Activated naive CD4-positive, alpha-beta T cell treated with anti-CD3 and anti-CD28 coated beads, Interleukin-2, amount 10 ng/mL, durations not matched to agents 7 days and 5 days (primary cell): ENCODE measurements at places on chromosomes 3 and 15.

DNA sequence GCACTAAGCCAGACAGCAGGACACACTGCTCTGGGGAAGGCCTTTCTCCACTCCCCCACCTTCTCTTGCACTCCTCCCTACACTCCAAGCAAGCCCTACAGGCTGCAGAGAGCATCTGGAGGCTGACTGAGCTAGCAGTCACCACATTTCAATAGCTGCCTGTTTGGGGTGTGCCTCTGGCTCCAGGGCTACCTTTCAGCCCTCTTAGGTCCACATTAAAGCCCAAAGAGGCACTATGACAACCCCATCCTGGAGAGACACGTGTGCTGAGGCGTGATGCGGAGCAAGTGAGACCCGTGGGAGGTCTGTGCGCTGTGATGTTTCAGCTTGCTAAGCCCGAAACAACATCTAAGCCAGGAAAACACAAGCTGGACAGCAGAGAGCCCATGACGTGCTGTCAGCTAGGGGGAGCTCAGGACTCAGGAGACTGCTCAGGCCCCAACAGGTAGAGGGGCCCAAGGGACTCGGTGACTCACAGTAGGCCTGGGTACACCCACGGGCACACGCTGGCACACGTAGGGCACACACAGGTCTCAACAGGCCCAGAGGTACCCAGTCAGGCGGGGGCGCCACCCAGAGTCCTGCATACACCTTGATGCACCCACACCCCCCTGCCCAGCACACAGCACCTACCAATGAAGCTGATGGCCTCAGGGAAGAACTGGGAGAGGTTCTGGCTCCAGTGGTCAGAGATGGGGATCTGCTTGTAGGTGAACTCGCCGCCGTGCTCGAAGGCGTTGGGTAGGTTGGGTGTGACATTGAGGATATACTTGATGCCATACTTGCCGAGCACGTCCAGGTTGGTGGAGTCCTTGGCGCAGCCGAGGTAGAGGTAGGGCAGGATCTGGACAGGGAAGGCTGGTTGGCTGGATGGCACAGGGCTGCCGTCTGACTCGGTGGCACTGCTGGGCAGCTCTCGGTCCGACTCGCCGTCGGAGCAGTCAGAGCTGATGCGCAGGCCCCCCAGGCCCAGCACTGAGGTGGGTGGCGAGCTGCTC, 2.8 kb downstream of the DUSP7 start:
- peak overlapping the region; percentile 92 for H3K27ac ChIP-seq
- H3K4me3 ChIP-seq, result peak overlapping the region; percentile 90
- H3K4me1 ChIP-seq, result peaks cover 64% of the 10 kb centered on the region
- peak; percentile 57 for DNase-seq
- H3K36me3 ChIP-seq, result peaks cover 51% of the 10 kb centered on the region
- H3K27me3 ChIP-seq, result peaks cover 1% of the 10 kb centered on the region

GRCh38 chr15:74328331-74329056, 39.0 kb downstream of the CYP11A1 start:
- no peak overlapping the region for H3K27ac ChIP-seq
- H3K4me3 ChIP-seq, result no peak overlapping the region
- H3K27me3 ChIP-seq, result peaks cover 29% of the 10 kb centered on the region
- DNase-seq, result no peak
- H3K36me3 ChIP-seq, result no peaks in the 10 kb centered on the region

- H3K27ac ChIP-seq, result no peak overlapping the region
- H3K27me3 ChIP-seq, result peaks cover 13% of the 10 kb centered on the region
- no peaks in the 10 kb centered on the region for H3K4me1 ChIP-seq
- no peak overlapping the region for H3K4me3 ChIP-seq
- no peaks in the 10 kb centered on the region for H3K36me3 ChIP-seq
Measured at GRCh38 chr3:98782824-98783500, 19.8 kb downstream of the ST3GAL6 start.

GRCh38 chr15:90814191-90814821, 54.1 kb upstream of the FURIN start:
- peak overlapping the region; percentile 12 for H3K4me3 ChIP-seq
- peak overlapping the region; percentile 94 for H3K27ac ChIP-seq
- no peaks in the 10 kb centered on the region for H3K27me3 ChIP-seq
- no peak for DNase-seq
- H3K36me3 ChIP-seq, result peaks cover 57% of the 10 kb centered on the region

DNA sequence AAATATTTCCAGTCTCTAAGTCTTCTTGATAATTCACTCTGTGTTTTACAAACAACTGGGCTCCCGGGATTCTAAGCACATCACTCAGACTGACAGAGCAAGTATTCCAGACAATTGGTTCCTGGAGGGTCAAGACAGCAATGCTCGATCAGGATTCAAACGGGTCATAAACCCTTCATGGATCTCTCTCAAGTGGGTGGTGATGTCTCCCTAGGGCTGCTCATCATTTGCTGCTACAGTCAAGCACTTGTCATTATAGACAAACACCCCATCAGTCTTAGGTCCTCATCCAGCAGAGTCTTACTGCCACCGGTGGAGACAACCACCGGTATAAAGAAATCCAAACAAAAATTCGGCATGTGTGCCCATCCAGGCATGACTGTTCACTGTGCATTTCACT, 921.1 kb downstream of the FHIT start:
- H3K4me3 ChIP-seq, result no peak overlapping the region
- no peaks in the 10 kb centered on the region for H3K27me3 ChIP-seq
- DNase-seq, result no peak
- H3K36me3 ChIP-seq, result no peaks in the 10 kb centered on the region
- no peak overlapping the region for H3K27ac ChIP-seq

DNA sequence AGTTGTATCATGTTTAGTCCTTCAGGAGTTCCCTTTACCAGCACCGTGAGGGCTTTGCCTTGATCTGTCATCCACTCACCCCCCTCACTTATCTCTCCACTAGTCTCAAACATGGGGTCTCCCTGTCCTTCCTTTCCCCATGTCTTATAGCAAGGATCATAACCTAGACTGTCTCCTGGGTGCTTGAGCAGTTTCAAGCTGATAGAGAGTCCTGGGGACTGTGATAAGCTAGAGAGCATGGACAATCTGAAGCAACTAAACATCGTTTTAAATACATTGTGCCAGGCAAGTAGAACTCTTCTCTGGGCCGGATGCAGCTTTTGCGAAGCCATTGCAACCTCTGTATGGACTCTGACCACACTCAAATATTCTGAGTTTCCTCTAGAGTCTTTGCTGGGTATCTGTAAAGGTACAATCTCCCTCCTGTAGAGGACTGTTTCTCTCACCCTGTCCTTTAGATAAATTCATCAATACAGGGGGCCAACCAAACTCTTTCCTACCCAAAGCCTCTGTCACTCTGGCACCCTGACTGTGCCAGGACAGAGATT, 684.6 kb upstream of the NR2F2 start:
- no peak overlapping the region for H3K27ac ChIP-seq
- no peaks in the 10 kb centered on the region for H3K4me1 ChIP-seq
- DNase-seq, result no peak
- no peaks in the 10 kb centered on the region for H3K27me3 ChIP-seq
- H3K4me3 ChIP-seq, result no peak overlapping the region
- H3K36me3 ChIP-seq, result no peaks in the 10 kb centered on the region

DNA sequence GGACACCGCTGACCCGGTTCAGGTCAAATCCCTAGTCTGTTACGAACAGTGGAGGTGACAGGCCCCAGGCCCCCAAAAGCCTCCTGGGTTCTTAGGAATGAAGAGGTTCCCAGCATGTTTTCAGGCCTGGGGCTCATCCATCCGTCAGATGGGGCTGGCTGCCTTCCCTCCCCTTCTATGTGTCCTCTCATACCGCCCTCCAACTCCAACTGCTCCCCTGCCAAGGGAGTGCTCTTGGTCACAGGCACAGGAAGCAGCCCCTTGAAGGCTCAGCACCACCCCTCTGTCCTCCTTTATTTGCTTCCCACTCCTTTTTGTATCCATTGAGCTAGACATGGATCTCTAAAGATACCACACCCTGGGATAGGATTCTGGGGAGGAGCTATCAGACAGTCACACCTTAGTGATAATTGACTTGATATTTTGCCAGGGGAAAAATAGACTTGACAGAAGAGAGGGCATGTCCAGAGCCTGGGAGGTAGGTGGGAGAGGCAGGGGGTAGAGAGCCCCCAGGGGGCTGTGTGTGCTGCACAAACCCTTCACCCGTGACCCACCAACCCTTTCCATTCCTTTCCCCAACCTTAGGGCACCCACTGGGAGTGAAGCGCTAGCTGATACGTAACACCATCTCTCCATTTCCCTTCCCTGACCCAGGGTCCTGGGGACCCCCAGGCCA, 10.7 kb upstream of the CSPG4 start:
- no peaks in the 10 kb centered on the region for H3K4me1 ChIP-seq
- no peak overlapping the region for H3K4me3 ChIP-seq
- no peak for DNase-seq

DNA sequence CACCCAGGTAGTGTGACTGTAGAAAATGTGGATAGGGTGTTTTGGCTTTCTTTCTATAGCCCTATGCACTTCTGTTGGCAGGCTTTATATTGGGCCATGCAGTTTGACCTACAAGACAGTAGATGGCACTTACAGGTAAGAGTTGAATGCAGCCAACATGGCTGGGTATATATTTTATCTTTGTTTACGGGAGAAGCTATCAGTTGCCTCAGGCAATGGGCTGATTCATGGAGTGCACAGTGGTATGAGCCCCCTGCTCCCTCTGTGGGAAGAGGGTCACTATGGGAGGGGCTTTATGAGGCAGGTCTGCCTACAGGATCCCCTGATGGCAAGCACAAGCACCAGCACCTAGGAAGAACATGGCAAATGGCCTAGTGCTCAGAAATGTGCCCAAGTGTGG, 301.2 kb upstream of the CDIN1 start:
- no peak overlapping the region for H3K4me3 ChIP-seq
- DNase-seq, result no peak
- H3K27me3 ChIP-seq, result no peaks in the 10 kb centered on the region
- no peaks in the 10 kb centered on the region for H3K36me3 ChIP-seq
- no peaks in the 10 kb centered on the region for H3K4me1 ChIP-seq
- H3K27ac ChIP-seq, result no peak overlapping the region

GRCh38 chr15:58201516-58201915, 63.3 kb downstream of the AQP9 start:
- DNase-seq, result no peak
- H3K4me3 ChIP-seq, result no peak overlapping the region
- H3K36me3 ChIP-seq, result no peaks in the 10 kb centered on the region
- peaks cover 37% of the 10 kb centered on the region for H3K27me3 ChIP-seq
- no peaks in the 10 kb centered on the region for H3K4me1 ChIP-seq

- peaks cover 29% of the 10 kb centered on the region for H3K36me3 ChIP-seq
- H3K4me1 ChIP-seq, result peaks cover 8% of the 10 kb centered on the region
- H3K27ac ChIP-seq, result no peak overlapping the region
- no peak overlapping the region for H3K4me3 ChIP-seq
- DNase-seq, result no peak
- no peaks in the 10 kb centered on the region for H3K27me3 ChIP-seq
Measured at GRCh38 chr3:136279092-136279491, 29.0 kb downstream of the PCCB start.

GRCh38 chr3:172325461-172325860, 122.8 kb downstream of the GHSR start:
- no peaks in the 10 kb centered on the region for H3K4me1 ChIP-seq
- no peak for DNase-seq
- H3K4me3 ChIP-seq, result no peak overlapping the region
- H3K27ac ChIP-seq, result no peak overlapping the region
- H3K36me3 ChIP-seq, result peaks cover 2% of the 10 kb centered on the region

DNA sequence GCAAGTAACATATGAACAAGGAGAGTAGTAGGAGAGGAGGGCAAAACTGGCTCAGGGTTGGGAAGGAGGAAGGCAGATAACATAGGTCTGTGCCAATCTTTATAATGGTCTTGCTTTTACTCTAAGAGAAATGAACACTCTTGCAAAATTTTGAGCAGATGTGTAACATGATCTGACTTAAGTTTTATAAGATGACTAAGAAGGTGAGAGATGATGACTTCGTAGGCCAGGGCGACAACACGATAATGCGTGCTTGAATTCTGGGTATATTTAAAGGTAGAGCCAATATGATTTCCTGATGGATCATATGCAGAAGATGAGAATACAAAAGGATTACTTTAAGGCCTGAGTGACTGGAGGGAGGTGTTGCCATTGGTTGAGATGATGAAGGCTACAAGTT, 265.4 kb upstream of the KCNMB2 start:
- no peaks in the 10 kb centered on the region for H3K27me3 ChIP-seq
- no peaks in the 10 kb centered on the region for H3K4me1 ChIP-seq
- DNase-seq, result no peak
- no peak overlapping the region for H3K4me3 ChIP-seq
- no peak overlapping the region for H3K27ac ChIP-seq

- peak overlapping the region; percentile 96 for H3K4me3 ChIP-seq
- peaks cover 50% of the 10 kb centered on the region for H3K4me1 ChIP-seq
- peak overlapping the region; percentile 95 for H3K27ac ChIP-seq
- peaks cover 27% of the 10 kb centered on the region for H3K36me3 ChIP-seq
- DNase-seq, result no peak
Measured at GRCh38 chr3:16885593-16886302, 993 bp downstream of the PLCL2 start.

- H3K36me3 ChIP-seq, result no peaks in the 10 kb centered on the region
- H3K4me1 ChIP-seq, result no peaks in the 10 kb centered on the region
- no peak overlapping the region for H3K4me3 ChIP-seq
Measured at GRCh38 chr3:82978368-82978767, 1216.9 kb upstream of the GBE1 start.

GRCh38 chr3:173006006-173006405, 135.0 kb downstream of the SPATA16 start:
- H3K27me3 ChIP-seq, result no peaks in the 10 kb centered on the region
- no peak overlapping the region for H3K4me3 ChIP-seq
- no peaks in the 10 kb centered on the region for H3K4me1 ChIP-seq

DNA sequence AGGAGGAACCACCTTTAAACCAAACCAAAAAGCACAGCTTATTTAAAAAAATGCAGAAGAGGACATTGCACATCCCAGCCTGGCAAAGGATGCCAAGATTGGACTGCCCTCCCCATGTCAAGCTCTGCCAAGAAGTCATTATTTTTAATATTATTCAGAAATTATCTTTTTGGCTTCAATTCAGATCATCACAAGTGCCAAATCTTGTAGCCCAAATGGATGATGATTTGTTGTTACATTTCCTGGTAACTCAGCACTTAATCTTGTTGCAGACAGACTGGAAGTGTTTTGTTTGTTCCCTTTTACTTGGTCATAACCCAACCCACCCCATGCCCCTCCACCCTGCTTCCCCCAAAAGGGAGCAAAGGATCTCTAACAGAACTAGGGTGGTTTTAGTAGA, 28.1 kb upstream of the LXN start:
- H3K27ac ChIP-seq, result no peak overlapping the region
- peaks cover 2% of the 10 kb centered on the region for H3K36me3 ChIP-seq
- no peak overlapping the region for H3K4me3 ChIP-seq
- H3K27me3 ChIP-seq, result no peaks in the 10 kb centered on the region
